ENCODE measurements at places on chromosomes 12 and 14.
A peak's percentile ranks its signal among the peaks of the same experiment; 100 is the strongest.

- no peak for DNase-seq
Observed at GRCh38 chr14:72027061-72027460, 94.8 kb downstream of the RGS6 start.

GRCh38 chr14:33393895-33394368, 455.3 kb downstream of the NPAS3 start:
- DNase-seq, result no peak

DNA sequence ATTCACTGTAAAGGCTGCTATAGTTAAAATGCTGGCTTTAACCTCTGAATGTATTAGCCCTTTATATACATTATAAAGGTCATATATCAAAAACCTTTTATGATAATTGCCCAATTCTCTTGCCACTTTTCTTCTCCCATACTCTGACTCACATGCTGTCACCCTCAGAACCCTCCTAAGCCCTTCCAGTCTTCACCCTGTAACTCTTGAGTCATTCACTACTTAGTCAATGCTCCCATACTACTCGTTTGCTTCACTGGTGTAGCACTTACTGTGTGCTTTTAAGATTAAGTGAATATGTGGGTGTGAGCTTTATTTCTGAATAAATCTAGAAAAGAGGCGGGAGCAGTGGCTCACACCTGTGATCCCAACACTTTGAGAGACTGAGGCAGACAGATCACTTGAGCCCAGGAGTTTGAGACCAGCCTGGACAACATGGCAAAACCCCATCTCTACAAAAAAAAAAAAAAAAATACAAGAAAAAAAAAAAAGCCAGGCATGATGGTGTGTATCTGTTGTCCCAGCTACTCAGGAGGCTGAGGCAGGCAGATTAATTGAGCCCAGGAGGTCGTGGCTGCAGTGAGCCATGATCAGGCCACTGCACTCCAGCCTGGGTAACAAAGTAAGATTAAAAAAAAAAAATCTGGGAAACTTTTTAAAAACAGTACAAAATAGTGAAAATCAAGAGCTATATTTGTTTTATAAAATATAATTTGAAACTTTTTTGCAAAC, 37.6 kb downstream of the SPATA7 start:
- DNase-seq, result no peak

DNA sequence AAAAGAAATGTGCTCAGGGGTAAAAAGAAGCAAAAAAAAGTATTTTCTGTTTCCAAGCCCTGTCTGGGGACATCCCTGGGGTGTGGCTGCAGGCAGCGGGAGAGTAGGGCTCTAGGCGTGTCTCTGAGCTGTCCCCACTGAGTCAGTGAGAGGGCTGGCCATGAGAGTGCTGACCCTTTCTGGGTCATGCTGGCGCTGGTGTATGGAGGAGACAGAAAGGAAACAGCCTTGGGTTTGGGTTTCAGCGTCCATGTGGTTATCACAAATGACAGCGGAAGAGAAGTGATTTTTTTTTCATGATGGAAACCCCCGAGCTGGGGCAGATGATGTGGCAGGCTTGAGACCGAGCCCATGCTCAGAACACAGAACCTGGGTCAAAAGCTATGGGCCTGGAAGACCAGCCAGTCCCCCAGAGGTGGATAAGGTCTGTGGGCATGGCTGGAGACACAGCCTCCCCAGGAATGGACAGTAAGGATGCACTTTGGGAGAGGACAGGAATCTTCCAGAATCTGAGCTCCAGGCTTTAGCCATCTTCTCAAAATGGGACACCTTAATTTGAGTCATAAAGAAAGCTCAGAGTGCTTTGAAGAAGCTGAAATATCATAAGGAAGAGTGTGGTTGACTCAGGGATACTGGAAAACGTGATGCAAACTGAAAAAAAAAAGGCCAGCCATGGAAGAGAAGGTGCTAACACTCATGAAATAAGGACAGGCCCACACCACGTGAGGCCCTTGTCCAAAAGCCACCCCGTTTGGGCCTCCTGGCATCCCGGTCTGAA, 36.2 kb downstream of the SYNE3 start:
- no peak for DNase-seq

DNA sequence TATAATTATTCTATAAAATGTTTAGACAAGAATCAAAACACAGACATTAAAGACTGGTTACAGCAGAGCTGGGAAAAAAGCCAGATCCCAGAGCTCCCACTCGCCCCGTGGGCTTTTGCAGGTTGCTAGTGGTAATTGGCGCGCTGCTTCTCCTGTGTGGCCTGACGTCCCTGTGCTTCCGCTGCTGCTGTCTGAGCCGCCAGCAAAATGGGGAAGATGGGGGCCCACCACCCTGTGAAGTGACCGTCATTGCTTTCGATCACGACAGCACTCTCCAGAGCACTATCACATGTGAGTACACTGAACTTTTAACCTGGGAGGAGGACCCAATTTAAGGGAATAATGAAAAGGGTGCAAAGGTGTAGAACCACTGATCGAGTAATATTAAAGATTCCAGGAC, 7.5 kb downstream of the TMEM52B start:
- peak; percentile 10 for DNase-seq

- DNase-seq, result no peak
Observed at GRCh38 chr12:51202718-51203117, 15.1 kb downstream of the POU6F1 start.

All from hippocampal formation (tissue), 2 donors.